ENCODE measurements at places on chromosomes 13 and 19.
A peak's percentile ranks its signal among the peaks of the same experiment; 100 is the strongest.

GRCh38 chr13:95914991-95915501 lies 138.2 kb downstream of the UGGT2 start:
- DNase-seq, result no peak

DNA sequence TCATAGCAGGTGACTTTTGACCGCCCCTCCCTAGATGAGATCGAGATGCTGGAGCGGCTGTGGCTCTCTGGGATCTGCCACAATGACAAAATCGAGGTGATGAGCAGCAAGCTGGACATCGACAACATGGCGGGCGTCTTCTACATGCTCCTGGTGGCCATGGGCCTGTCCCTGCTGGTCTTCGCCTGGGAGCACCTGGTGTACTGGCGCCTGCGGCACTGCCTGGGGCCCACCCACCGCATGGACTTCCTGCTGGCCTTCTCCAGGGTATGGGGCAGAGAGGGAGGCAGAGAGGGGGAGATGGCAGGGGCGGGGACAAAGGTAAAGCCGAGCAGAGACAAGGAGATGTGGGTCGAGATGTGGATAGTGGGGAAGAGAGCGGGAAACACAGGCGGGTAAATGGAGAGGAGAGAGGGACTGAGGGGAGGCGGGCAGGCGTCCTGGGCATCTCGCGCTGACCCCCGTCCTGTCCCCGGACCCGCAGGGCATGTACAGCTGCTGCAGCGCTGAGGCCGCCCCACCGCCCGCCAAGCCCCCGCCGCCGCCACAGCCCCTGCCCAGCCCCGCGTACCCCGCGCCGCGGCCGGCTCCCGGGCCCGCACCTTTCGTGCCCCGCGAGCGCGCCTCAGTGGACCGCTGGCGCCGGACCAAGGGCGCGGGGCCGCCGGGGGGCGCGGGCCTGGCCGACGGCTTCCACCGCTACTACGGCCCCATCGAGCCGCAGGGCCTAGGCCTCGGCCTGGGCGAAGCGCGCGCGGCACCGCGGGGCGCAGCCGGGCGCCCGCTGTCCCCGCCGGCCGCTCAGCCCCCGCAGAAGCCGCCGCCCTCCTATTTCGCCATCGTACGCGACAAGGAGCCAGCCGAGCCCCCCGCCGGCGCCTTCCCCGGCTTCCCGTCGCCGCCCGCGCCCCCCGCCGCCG lies 3.4 kb upstream of the GRWD1 start:
- no peak for DNase-seq

DNA sequence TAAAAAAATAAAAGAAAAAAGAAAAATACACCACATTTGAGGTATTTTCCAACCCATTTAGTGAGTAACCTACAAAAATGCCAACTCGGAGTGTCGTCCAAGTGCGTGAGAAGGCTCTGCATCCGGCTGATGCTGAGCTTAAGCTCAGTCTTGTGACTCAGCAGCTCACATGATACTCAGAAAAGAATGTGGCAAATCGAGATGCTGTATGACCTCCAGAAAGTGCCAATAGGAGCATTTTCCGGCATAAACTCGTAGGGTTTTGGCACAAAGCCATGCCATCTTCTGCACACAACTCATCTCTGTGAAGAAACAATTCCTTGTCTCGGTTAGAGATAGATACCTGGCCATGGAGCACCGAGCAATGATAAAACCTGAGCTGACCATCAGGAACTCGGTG lies 58.5 kb downstream of the TRPM4 start:
- no peak for DNase-seq

- no peak for DNase-seq
Measured at GRCh38 chr19:17842663-17843291, 5.0 kb downstream of the JAK3 start.

- DNase-seq, result no peak
Measured at GRCh38 chr19:27780367-27781075, 1432.4 kb downstream of the UQCRFS1 start.

DNA sequence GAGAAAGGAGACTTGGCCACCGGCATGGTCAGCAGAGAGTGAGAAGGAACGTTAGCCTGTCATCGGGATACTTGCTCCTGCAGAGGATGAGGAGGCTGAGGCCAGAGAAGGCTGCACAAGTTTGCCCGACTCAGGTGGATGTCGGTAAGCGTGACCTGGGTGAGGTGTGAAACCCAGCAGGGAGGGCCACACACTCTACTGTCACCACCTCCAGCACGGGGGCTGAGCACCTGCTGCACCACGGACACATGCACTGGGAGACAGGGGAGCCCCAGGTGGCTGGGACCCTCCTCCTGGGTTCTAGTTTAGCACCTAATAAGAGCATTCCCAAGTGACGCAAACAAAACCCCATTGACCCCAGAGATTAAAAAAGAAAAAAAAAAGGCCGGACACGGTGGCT lies 17.3 kb downstream of the MLLT1 start:
- DNase-seq, result no peak

GRCh38 chr19:39595950-39596349 lies 6.4 kb upstream of the LGALS13 start:
- DNase-seq, result no peak

GRCh38 chr19:39167461-39168257 lies 29.1 kb upstream of the NCCRP1 start:
- DNase-seq, result no peak

DNA sequence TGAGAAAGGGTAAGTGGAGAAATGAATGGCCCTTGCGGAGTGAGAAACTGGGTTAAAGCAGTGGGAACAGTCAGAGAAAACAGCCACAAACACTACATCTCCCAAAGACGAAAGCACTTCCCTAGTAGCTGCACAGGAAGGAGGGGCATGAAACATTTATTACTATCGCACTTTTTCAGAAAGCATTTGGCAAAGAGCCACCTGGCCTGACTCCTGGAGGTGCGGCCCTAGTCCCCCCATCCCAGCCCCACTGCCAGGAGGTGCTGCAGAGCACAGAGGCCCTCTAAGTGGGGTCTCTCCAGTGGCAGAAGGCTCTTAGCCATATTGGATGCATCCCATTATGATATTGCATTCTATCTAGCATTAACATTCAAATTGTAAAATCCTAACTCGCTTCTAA lies 55.8 kb downstream of the MTMR6 start:
- DNase-seq, result no peak

GRCh38 chr19:30224689-30225606 lies 147.2 kb upstream of the ZNF536 start:
- DNase-seq, result no peak

DNA sequence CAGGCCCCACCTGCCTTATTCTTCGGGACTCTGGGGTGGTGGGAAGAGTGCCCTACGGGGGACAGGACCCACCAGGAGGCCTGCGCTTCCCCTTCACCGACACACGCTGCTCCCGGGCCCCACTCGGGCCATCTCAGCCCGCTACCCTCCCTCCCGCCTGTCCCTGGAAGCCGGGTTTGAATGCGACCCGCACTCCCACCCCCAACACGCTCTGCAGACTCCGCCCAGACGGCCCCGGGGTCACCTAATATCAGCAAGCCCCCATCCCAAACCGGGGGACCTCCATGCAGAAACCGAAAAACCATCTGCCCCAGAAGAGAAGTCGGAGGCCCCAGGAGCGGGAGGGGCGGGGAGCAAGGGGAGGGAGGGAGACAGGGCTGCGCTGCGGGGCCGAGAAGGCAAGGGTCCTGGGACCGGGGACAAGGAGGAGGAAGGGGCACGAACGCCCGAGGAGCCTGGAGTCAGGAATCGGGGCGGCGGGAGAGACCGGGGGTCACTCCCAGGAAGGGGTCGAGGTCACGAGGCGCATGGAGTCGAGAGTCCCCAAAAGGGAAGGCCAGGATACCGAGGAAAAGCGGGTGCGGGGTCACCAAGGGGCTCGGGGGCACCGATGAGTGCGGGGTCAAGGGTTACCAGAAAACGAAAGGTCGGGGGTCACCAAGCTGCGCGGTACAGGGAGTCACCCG lies 766 bp downstream of the SBNO2 start:
- no peak for DNase-seq

DNA sequence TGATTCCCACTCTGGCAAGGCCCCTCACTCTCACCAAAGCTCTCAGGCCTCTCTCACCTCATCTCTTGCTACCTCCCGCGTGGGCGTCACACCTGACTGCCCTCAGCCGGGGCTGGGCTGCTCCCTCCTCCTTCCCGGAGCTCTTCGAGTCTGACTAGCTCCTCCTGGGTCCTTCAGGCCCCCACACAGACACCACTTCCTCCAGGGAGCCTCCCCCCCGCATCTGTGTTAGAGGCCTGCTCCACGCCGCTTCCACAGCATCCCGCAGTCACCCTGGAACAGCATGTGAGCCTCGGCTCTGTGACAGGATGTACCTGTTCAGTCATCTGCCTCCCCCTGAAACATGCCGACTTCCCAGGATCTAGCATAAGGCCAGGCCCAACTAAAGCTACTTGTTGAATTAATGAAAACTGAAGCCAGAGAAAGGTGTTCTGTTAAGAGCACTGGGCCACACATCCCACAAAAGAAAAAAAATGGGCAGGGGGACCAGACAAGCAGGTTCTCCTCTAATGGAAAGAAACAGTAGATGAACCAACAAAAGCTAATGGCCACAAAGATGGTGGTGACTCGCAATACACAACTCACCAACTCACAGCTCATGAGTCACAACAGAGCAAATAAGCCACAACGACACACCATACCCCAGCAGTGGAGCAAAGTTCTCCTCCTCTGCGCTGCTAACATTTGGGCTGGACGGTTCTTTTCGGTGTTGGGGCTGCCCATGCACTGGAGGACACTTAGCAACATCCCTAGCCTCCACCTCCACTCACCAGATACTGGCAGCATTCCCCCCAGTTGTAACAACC lies 3.0 kb downstream of the PPP6R1 start:
- peak; percentile 43 for DNase-seq

- DNase-seq, result no peak
Measured at GRCh38 chr13:40564342-40565001, 102.0 kb downstream of the FOXO1 start.

- no peak for DNase-seq
Measured at GRCh38 chr13:34201050-34201913, 383.3 kb downstream of the RFC3 start.

DNA sequence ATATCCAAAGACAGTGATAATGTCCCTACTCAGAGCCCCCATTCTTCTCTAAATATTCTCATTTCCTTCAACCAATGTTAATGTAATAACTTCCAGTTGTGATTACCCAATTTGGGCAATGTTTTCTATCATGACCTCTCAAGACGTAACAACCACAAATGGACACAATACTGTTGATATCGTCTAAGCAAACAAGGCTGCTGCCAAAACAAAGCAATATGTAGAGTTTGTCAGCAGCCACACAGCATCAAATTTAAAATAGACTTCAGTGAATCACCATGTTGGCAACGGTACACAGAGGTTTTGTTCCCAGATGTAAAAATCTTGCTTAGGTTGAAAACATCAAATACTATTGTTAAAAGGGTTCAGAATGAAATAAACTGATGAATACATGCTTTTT lies 205.1 kb downstream of the DACH1 start:
- no peak for DNase-seq

DNA sequence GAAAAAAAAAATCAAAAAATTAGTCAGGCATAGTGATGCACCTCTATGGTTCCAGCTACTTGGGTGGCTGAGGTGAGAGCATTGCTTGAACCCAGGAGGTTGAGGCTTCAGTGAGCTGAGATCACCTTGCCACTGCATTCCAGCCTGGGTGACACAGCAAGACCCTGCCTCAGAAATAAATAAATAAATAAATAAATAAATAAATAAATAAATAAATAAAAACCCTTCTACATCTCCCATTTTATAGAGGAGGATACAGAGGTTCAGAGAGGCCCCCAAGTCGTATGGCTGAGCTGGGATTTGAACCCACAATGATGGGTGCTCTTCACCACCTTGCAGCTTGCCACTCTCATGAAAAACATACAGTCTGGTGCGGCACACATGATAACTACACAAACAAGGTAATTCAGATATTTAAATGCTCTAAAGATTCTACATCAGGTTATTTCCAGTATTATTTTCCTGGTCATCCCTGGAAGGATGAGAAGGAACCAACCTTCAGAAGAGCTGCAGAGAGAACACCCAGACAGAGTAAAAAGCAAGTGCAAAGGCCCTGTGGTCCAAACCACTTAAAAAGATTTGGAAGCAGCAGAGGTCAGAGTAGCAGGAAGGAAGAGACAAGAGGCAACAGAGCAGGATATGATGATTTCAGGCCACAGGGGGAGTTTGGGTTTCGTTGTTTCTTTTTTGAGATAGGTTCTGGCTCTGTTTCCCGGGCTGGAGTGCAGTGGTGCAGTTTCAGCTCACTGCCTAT lies 29.2 kb upstream of the OR1M1 start:
- no peak for DNase-seq

DNA sequence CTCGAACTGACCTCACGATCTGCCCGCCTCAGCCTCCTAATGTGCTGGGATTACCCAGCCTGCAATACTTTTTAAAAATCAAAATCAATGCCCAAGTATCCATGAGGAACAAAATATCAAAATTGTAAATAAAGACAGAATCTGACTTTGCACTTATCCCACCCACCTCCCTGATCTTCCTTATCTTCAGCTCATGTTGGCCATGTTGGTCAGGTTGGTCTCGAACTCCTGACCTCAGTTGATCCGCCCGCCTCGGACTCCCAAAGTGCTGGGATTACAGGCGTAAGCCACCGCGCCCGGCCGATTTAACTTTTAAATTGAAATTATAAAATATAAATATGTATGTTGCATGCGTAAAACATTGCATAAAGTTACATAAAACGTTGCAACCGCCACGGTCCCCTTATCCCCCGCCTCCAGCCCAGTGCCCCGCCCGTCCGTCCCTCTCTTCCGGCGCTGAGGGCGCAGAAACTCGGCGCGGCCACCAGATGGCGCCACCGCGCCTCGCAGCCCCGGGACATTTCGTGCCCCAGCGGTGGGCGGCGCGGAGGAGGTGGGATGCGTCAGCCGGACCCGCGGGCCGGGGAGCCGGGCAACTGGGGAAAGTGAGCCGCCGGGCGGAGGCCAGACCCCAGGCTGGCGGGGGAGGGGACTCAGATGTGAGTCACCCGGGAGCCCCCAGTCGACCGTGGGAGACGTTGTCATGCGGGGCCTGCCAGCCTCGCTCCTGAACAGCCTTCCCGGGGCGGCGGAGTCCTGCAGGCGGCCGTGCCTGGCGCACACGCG lies 1.5 kb upstream of the GADD45B start:
- DNase-seq, result peak; percentile 94

GRCh38 chr19:44345959-44346358 lies 10.5 kb downstream of the ZNF112 start:
- no peak for DNase-seq

DNA sequence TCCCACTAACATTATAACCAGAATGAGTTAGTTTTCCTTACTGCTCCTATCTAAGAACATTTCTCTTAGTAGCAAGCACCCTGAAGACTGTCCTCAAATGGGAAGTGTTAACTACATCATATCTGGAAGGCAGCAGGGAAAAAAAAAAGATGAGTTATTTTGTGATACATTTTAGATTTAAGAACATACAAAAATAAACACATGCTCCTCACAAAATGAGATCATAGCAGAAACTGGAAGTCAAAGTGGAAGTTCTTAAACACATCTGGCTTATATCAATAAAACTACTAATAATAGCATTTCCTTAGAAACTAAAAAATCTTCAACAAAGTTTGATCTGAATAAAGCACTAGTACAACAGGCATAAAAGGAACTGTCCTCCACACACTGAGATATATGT lies 70.4 kb downstream of the SLITRK6 start:
- no peak for DNase-seq

GRCh38 chr13:41533266-41534052 lies 76.1 kb downstream of the RGCC start:
- DNase-seq, result no peak

GRCh38 chr13:97226788-97227627 lies 4.9 kb downstream of the MBNL2 start:
- DNase-seq, result peak; percentile 60

GRCh38 chr19:51277112-51277511 lies 26.2 kb downstream of the SIGLECL1 start:
- DNase-seq, result no peak
